ENCODE measurements at places on chromosomes 16 and 17.
A peak's percentile ranks its signal among the peaks of the same experiment; 100 is the strongest.

DNA sequence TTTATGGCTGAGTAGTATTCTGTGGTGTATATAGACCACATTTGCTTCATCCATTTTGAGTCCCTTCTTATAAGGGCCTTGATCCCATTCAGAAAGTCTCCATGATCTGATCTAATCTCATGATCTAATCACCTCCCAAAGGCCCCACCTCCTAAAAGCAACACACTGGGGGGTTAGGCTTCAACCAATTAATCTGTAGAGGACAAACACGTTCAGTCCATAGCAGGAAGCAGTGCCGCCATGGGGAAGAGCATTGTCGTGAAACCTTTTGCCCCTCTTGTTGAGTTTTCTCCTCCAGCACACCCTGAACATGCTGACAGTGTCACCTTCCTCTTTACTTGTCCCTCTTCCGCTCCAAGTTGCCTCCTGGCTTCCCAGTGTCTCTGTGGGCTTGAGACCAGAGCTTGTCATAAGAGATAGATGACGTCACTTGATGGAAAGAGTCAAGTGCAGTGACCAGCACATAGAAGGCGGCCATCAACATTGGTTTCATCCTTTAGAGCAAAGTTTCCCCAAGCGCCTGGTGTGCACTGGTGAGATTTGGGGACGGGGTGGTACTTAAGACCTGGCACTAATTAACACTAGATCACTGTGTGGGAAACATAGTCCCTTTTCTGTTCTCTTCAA is 74.1 kb downstream of the PRKCB start:
- no peak for DNase-seq

GRCh38 chr17:41992576-41992975 is 24.7 kb downstream of the DNAJC7 start:
- DNase-seq, result no peak

DNA sequence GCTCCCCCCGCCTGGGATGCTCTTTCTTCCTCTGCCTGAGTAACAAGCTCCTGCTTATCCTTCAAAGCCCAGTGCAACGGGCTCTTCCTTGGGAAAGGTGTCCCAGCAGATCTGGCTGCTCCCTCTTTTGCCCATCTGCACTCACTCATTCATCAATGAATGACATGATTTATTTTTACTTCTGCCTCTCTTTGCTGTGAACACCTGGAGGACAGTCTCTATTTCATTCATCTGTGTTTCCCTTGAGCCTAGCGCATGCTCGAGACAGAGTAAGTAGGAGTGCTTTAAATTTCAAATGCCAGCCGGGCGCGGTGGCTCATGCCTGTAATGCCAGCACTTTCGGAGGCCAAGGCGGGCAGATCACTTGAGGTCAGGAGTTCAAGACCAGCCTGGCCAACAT is 22.0 kb upstream of the GINS2 start:
- peak; percentile 59 for DNase-seq

- no peak for DNase-seq
Observed at GRCh38 chr16:8167436-8167835, 422.9 kb downstream of the TMEM114 start.

DNA sequence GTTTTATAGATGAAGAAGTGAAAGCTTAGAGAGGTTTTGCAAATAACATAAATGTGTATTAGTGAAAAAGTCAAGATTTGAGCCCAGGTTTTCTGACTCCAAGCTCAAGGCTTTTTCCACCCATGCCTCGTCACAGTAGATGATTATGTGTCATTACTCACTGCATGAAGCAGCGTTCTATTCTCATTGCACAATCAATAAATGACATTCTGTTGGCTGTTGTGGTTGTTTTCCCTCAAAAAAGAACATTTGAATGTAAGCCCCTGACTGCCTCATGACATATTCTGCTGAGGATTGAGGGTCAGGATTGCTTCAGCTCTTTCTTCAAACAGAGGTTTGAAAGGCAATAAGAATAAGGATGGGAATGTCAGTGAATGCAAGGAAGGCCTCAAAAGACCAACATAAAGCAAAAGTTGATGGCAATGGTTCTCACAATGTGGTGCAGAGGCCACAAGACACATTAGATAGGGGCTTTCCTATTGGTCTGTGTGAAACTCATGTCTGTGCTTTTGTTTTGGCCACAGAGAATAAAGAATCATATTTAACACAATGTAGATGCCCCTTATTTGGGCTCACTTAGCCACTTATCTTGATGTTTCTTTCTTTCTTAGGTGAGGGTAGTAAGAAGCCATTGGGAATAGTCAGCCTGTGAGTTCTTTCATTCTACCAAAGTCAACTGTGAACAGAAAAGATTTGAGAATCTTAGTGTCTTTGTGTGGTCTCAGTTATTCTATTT is 5.4 kb upstream of the MMD start:
- DNase-seq, result no peak

GRCh38 chr17:57999496-58000017 is 7.5 kb downstream of the SRSF1 start:
- peak; percentile 87 for DNase-seq

GRCh38 chr16:24045641-24046040 is 209.9 kb downstream of the PRKCB start:
- DNase-seq, result peak; percentile 48

- no peak for DNase-seq
Observed at GRCh38 chr16:22423716-22424115, 49.3 kb upstream of the CDR2 start.

GRCh38 chr16:85067426-85067825 is 39.8 kb downstream of the KIAA0513 start:
- peak; percentile 48 for DNase-seq

DNA sequence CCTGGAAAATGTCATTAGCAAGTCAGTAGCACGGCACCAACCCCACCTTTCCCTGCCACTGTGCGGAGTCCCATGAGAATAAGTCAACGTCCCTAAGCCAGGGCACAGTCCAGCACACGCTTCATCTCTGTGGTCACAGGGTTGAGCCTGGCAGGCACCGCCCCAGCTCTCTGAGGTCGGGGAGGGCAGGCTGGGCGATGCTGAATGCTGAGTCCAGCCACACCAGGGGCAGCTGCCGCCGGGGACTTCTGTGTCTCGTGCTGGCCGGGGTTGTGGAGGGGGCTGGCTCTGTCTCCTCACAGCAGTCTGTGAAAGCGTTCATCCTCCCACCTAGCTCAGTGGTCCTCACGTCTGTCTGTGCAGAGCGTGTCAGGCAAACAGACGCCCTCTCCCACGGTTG is 53.2 kb downstream of the BANP start:
- no peak for DNase-seq

GRCh38 chr17:74202938-74203337 is 540 bp upstream of the RPL38 start:
- no peak for DNase-seq

- peak; percentile 63 for DNase-seq
Observed at GRCh38 chr16:85202051-85202601, 89.9 kb upstream of the CIBAR2 start.

DNA sequence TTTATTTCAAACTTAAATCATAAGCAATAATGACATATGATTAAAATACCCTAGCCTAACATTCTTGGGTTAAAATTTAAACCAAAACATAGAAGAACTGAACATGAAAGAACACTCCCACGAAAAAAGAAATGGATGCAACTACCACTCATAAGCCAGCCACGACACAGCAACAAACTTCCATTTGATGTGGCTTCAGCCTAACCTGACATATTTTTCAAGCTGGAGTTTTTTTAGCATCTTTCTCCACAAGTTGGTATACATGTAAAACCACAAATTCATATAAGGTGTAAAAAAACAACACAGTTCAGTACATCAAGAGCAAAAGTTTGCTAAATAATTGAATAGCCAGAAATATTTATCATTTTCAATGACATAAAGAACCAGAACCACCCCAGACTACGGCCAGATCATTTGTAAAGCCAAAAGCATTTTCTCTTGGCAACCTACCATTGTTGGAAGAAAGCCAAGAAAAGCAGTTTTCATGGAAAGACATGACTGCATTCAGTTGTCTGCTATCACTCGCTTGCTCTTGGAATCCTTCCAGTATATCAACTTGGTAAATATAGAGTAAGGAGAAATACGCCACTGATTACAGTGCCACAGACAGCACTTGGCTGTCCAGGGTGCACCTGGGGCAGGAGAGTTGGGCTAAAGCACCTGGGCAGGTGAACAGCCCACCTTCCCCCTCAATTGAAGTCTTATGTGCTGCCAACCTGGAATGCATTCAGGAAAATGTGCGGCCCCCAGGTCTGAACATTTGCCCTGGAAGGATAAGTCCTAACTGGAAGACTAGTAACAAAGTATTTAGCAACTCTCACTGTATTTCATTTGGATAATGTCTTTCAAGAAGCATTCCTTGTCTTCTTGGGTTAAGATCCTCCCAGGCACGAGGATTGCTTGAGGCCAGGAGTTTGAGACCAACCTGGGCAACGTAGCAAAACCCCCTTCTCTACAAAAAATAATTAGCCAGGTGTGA is 60.5 kb downstream of the CREBBP start:
- peak; percentile 80 for DNase-seq

DNA sequence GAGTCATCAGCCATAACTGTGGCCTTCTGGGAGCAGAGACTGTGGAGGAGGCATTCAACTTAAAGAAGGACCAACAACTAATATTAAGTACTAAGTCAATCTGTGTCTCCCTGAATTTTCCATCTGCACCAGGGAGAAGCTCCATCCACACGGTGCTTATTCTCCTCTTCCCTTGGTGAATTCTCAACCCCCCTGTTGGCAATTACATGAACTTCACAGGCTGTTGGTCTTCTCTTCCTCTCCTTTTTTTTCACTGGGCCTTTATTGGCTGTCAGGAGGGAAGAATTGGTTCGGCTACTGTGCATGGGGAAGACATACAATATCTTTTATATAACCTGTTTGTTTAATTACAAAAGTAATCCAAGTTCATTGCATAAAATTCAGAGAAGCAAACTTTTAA is 152.8 kb upstream of the IRX6 start:
- DNase-seq, result no peak

DNA sequence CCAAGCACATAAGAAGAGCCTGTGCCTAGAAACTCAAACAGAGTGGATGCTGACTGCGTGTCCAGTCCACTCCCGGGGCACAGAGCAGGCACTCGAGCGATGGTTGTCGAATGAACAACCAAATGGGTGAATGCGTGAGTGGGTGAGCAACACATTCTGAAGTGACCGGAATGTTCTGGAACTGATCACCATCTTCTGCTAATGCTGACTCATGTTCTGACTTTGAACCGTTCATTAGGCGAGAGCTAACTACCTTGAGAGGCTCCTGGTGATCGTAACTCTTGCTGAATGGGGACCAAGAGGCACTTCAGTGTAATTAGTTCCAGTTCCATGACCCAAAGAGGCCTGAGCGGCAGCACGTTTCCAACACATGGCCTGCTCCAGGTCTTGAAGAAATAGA is 37.9 kb downstream of the IRF8 start:
- DNase-seq, result no peak

- DNase-seq, result no peak
Observed at GRCh38 chr16:30082545-30083090, 6.8 kb downstream of the PPP4C start.

DNA sequence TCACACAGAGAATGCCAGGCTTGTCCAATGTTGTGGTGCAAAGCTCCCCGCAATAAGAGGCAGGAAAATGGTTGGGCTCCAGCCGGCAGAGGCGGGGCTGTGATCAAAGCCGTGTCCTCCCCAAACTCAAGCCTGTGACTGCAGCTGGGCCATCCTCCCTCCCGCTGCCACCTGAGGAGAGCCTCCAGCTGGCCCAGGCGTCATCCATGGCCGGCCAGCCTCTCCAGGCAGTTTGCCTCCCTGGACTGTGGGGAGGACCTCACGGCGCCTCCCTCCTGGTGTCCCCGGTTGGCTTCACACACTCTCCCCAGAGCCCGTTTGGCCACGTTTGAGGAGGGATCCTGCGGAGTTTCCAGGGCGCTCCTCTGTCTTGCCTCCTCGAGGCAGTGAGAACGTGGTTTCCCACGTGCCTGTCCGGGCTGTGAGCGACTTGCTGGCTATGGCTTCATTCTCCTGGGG is 134.1 kb downstream of the IRF8 start:
- peak; percentile 95 for DNase-seq

DNA sequence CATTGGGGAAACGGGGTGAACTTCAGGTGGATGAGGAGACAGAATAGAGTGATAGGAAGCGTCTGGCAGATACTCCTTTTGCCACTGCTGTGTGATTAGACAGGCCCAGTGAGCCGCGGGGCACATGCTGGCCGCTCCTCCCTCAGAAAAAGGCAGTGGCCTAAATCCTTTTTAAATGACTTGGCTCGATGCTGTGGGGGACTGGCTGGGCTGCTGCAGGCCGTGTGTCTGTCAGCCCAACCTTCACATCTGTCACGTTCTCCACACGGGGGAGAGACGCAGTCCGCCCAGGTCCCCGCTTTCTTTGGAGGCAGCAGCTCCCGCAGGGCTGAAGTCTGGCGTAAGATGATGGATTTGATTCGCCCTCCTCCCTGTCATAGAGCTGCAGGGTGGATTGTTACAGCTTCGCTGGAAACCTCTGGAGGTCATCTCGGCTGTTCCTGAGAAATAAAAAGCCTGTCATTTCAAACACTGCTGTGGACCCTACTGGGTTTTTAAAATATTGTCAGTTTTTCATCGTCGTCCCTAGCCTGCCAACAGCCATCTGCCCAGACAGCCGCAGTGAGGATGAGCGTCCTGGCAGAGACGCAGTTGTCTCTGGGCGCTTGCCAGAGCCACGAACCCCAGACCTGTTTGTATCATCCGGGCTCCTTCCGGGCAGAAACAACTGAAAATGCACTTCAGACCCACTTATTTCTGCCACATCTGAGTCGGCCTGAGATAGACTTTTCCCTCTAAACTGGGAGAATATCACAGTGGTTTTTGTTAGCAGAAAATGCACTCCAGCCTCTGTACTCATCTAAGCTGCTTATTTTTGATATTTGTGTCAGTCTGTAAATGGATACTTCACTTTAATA is 7.0 kb upstream of the TMEM235 start:
- no peak for DNase-seq

- DNase-seq, result no peak
Observed at GRCh38 chr16:22313876-22314470, 16.8 kb downstream of the POLR3E start.

- DNase-seq, result no peak
Observed at GRCh38 chr17:81841866-81842265, 7.0 kb upstream of the PPP1R27 start.

GRCh38 chr17:79513820-79514535 is 96.9 kb downstream of the RBFOX3 start:
- DNase-seq, result no peak

DNA sequence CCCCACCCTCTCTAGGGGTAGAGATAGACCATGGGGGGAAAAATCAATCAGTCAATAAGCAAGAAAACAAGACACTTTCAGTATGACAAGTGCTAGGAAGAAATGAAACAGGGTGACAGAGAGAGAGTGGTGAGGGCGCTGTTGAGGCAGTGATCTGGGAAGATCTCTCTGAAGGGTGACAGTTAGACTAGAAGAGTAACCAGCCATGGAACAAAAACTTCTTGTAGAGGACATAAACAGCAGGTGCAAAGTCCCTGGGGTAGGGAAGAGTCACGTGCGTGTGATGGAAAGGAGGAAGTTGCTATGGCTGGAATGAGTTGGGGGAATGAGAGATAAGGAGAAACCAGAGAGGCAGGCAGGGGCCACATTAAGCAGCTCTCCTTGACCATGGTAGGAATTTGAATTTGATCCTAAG is 16.8 kb upstream of the EMP2 start:
- no peak for DNase-seq

DNA sequence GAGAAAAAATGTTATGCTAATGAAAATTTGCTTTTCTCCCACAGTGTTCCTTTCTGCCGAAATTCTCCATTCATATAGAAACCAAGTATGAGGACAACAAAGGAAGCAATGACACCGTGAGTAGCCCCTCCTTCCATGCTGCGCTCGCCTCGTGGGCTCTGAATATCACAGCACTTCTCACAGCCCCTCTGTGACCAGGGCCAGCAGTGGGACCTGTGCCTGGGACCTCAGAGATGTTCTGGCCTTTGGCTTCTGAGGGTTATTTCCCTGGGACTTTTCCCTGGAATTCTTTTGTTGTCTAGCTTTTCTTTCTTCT is 139.6 kb upstream of the NOL11 start:
- DNase-seq, result no peak

GRCh38 chr16:81214745-81215166 is 23.7 kb upstream of the BCO1 start:
- no peak for DNase-seq
